ENCODE measurements at places on chromosomes 5 and 9.
A peak's percentile ranks its signal among the peaks of the same experiment; 100 is the strongest.

- no peak for DNase-seq
Observed at GRCh38 chr5:36703245-36703860, 96.9 kb downstream of the SLC1A3 start.

DNA sequence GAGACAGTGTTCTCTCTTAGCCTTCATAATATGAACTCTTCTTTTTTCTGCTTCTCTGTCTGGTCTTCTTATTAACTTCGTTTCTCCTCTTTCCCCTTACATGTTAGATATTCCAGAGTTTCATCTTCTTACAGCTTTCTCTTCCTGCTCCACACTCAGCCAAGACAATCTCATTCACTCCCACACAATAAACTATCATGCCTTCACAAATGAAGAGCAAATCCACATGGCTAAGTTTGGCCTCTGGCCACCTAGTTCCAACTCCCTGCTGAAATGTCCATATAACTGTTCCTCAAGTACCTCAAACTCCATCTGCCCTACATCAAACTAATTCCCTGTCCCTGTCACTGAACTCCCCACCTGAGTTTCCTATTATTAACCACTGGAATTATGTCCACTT lies 18.4 kb downstream of the IL33 start:
- DNase-seq, result no peak

- peak; percentile 55 for DNase-seq
Observed at GRCh38 chr5:2755681-2756171, 4.2 kb upstream of the IRX2 start.

DNA sequence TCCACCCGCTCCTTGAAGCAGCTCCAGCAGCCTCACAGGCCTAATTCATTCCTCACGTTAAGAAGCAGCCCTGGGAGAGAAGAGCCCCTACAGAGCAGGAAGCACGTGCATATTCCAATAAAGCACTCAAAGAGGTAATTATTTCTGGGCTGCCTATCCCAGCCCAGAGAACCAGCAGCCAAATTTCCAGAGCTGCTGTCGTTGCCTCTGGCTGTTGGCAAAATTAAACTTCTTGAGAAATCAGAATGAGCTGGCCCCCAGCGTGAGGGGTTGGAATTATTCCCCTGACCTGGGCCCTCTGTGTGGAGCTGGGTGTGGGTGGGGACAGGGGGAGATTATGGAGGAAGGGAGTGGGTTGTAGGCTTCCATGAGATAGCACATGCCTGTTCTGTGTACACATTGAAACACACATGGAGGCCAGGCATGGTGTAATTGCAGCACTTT lies 86.8 kb upstream of the HSPA9 start:
- DNase-seq, result no peak

- DNase-seq, result no peak
Observed at GRCh38 chr9:130823435-130823834, 11.6 kb upstream of the ABL1 start.

DNA sequence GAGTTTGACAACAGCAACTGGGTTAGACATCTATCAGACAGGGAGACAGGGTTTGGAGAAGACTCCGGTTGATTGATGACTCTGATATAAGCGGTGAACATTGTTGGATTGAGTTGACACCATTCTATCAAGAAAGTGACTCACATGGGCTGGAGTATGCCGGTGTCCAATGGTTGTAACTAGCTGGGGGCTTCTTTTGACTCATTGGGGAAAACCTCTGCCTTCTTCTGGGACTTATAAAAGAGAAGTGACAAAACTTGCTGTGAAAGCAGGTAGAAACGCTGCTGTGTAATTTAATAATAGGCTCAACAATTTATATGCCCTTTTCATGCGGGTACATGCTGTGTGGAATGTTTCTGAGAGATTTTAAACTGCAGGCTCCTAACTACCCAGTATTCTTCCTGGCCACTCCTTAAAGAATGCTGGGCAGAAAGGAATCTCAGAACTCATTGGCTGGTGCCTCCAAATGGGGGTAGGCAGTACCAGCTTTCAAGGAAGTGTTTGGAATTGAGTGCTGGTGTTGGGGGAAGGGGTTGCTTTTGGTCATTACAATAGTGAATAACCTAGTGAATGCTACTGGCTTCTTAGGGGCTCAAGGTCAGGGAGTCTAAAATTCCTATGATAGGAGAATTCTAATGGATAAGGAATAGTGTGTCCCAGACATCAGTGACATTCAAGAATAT lies 43.9 kb downstream of the FYB1 start:
- DNase-seq, result no peak

GRCh38 chr9:16673171-16673570 lies 197.3 kb downstream of the BNC2 start:
- no peak for DNase-seq

GRCh38 chr5:40233268-40233667 lies 446.4 kb upstream of the PTGER4 start:
- no peak for DNase-seq

GRCh38 chr9:77251050-77251449 lies 73.7 kb downstream of the VPS13A start:
- no peak for DNase-seq

Data from ecto neural progenitor cell (in vitro differentiated cells).